Fibroblast of the aortic adventitia (primary cell): ENCODE measurements at places on chromosomes 7 and 10. TPM values are rescaled to one million over a fixed set of nuclear protein-coding genes. Genes with fewer than 3 reads are reported as not detected.

GRCh38 chr10:79327090-79327457, 20.2 kb upstream of the PPIF start:
- DNase-seq = no peak

DNA sequence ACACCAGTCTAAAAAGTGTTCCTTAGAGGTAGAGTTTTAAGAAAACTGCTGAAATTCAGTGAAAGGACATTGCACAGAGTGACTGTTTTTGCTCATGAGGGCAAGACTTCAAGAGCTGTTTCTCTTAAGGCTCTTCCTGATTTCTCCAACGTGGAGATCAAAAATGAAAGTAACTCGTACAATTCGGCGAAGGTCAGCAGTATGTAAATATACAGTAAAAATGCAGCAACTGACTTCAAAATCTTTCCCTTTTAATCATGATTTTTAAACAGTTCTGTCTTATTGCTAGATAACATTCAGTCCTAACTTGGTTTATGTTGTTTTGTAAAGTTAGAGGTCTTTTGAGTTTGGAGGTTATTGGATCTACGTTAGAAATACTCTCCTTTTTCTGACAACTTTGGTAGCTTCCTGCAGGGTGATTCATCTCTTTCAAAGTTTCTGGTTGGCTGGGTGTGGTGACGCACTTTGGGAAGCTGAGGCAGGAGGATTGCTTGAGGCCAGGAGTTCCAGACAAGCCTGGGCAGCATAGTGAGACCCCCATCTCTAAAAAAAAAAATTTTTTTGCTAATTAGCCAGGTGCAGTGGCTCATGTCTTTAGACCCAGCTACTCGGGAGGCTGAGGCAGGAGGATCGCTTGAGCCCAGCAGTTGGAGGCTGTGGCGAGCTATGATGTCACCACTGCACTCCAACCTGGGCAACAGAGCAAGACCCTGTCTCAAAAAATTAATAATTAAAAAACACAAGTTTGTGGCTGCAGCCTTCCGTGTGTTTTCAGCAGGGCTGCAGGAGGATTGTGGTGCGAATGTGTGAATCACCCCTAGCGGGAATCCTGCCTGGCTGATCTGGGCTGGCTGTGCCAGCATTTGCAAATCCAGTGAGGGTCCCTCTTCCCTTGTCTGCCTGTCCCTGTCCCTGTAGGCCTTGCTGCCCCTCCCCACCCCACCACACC, 29.2 kb upstream of the AP5Z1 start:
- DNase-seq = peak; percentile 80

ENO4 gene
- total RNA-seq = 0.27 and 1.4 TPM in 2 replicates

GRCh38 chr7:151416941-151417315, 7.1 kb upstream of the WDR86 start:
- no peak for DNase-seq

- no peak for DNase-seq
These were observed 54.5 kb downstream of the ELMO1 start for GRCh38 chr7:37394158-37394557.

C10orf53 gene
- total RNA-seq = not detected in 2 replicates

SPAM1 gene
- not detected in 2 replicates for total RNA-seq

GIMAP4 gene
- total RNA-seq = 0.18 and 1.3 TPM in 2 replicates

- DNase-seq = no peak
These were observed 6.4 kb upstream of the ZNF398 start for GRCh38 chr7:149140831-149141230.
